NCI-H1105 (cell line): ENCODE measurements at places on chromosomes 11 and 22.

DNA sequence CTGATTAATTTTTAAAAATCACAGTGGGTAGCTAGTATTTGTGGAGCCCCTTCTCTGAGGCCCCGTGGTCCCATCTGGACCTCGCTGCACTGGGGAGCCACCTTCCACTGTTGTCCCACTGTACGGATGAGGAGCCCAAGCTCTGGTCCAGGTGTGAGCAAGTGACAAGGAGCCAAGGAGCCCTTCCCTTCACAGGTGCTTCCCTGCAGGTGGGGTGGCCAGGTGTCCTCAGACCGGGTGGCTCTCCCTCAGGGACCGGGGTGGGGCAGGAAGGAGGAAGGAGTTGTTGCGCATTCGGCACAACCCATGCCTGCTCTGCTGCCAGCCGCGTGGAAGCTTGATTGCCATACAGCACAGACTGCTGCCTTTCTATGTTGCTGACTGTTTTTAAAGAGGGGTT lies 10.4 kb upstream of the SEPTIN5 start:
- DNase-seq, result no peak

DNA sequence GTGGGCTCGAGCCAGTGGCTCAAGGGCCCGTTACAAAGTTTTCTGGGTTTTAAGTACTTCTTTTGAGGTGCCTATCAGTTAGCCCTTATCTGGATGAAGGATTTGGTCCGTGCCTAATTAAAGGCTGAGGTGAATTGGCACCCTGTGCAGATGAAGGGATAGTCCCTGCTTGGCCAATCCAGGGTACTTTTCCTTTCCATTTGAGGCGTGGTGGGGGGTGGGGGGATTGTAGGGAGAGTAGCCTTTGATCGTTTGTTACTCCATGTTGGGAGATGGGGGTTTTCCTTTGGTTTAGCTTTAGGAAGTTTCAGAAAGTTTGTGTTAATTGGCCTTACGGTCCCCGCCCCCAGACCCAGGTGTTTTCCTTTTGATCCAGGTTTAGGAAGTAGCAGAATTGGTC lies 170.8 kb downstream of the DDX10 start:
- no peak for DNase-seq

DNA sequence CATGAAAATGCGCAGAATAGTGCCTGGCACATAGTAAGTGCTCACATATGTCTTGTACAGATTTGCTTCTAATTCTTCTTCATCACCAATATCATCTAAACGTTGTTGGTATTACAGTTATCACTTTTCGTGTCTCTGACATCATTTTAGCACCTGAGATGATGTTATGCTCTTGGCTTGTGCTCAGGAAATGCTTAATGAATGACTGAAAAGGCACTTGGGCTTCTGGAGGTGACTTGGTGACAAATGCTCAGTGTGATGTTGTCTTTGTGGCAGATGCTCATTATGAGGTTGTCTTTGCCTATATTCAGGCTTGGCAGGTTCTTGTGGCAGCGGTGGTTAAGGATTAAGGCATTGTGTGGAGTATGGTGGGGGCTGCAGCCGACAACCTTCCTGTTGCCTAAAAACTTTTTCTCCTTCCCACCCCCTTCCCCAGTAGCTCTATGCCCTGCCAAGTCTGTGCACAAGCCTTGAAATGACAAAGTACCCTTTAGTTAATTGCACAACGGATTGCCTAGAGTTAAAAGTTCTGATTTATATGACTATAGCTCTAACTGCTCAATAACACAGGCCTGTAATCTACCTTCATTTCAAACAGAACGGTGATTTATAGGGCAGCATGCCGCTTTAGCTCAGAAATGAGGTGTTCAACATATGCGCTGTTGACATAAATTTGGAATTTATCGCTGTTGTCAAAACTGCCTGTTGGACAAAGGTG lies 82.5 kb downstream of the ZBTB16 start:
- DNase-seq, result no peak

- peak; percentile 47 for DNase-seq
Measured at GRCh38 chr11:63762654-63763495, 5.7 kb downstream of the ZFTA start.

DNA sequence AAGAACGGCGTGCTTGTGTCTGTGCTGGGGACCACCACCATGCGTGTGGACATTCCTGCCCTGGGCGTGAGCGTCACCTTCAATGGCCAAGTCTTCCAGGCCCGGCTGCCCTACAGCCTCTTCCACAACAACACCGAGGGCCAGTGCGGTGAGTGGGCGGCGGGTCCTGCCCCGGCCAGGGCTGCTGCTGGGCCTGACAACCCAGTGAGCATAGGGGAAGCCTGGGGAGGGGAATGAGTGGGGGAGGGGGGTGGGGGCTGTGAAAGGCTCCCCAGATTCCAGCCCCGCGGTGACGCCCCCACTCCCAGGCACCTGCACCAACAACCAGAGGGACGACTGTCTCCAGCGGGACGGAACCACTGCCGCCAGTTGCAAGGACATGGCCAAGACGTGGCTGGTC lies 31.9 kb downstream of the MUC5B start:
- DNase-seq, result no peak

DNA sequence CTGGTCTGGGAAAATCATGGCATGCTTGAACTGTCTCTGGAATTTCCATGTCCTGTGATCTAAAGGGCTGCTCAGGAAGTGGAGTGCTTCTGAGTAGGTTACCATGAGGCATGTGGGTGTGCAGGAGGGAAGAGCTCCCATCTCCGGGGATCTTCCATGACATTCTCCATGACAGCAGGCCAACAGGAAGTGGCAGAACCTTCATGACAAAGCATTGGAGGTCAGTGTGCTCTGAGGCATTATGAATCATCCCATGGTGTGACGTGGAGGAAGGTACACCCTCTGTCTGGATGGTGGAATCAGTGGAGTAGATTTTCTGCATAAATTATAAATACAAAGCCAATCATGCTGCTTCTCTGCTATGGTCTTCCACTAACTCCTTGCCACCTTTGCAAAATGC lies 139.6 kb upstream of the E2F8 start:
- no peak for DNase-seq
